Right hindlimb (tissue), 1 donor: ENCODE measurements at places on chromosomes 1 and 21.

DNA sequence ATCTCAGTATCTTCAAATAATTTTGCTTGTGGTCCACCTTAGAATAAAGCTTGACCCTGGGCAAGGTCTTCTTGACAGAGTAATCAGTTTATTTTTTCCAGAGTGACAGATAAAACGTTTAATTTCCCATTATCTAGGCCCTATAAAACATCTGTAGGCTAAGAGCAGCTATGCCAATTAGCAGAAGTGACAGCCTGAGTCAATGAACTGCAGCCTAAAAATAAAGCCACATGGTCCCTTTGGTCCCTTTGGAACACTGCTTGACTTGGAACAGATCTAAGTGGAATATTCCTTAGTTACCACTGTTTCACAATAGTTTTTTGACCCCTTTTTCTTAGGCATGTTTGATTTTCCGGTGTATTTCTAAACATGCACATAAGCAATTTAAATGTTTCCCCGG, 6.3 kb upstream of the RGS13 start:
- no peak for DNase-seq

- DNase-seq, result peak; percentile 51
Measured at GRCh38 chr1:53315456-53316423, 12.1 kb downstream of the LRP8 start.

GRCh38 chr1:94335950-94336349, 82.2 kb upstream of the ABCD3 start:
- DNase-seq, result peak; percentile 81

DNA sequence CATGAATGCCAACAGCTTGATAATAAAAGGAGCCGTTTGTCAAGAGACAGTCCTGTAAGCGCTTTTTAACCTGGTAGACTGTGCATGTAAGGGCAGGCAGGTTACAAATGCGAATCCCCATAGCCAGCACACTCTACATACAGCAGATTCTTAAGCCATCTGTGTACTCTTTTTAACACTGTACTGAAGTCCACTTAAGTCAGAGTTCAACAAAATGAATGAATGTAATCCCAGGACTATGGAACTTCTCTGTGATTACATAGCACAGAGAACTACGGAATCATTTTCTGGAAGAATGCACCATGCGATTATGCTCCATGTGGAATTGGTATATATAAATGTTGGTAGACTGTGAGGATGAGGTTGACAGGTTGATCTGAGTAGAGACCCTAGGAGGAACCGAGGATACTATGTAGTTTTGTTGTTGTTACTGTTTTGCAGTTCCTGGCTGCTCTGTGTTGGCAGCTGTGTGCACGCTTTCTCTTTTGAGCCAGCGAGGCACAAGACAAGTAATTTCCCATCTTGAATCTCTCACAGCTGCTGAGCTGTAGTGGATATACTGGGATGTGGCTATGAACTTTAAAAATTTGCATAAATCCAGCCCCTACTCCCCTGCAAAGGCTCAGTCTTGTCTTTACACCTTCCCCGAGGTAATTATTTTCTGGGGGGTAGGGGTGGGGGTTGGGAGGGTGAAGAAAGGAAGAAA, 21.9 kb downstream of the LRRC8D start:
- no peak for DNase-seq

- no peak for DNase-seq
Measured at GRCh38 chr1:36327421-36328087, 4.1 kb upstream of the EVA1B start.

DNA sequence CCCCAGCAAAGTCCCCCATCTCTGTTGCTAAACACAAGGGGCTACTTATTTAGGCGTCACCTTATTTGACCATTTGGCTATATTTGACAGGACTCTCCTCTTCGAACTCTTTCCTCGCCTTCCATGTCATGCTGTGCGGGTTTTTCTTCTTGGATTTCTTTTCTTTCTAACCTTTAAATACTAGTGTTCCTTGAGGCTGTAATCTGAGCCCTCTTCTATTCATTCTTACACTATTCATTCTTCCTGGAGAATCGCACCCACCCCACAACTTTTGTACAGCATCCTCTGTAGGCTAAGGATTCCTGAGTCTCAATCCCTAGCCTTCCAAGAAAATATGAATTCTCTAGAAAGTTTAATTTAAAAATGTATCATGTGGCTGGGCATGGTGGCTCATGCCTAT, 61.7 kb upstream of the C1orf115 start:
- no peak for DNase-seq

DNA sequence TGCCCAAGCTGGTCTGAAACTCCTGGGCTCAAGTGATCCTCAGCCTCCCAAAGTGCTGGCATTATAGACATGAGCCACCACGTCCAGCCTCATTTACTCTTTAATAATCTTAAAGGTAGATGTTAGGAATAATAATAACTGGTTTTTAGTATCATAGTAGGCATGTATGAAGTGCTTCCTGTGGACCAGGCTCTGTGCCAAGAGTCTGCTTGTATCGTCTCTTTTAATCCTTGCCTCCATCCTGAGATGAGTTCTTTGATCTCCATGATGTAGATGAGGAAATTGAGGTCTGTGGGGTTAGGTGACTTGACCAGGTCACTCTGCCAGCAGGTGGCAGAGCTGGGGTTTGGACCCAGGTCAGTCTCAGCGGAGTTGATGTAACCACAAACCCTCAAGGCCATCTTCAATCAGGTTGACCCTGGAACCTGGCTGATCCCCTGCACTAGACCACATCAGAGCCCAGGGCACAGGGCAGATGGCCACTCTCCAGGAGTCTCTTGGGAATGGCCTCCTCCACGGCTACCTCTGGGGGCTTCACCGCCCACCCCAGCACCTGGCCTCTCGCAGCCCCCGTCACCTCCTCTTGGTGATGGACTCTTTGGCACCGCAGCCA, 11.3 kb downstream of the EFHD2 start:
- no peak for DNase-seq

DNA sequence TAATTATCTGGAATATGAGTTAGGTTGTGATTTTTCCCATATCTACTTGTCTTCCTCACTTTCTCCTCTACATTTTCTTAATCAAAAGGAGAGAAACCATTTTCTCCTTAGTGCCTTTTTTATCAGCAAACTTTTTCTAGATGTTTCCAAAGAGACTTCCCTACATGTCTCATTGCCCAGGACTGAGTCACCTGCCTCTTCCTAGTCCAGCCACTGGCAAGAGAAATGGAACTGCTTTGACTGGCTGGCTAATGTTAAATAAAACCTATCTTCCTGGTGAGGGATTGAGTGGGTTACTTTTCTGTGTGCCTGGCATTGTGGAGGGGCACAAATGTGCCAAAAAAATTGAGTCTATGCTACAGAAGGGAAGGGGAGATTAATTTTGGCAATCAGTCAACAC, 52.1 kb upstream of the CD5L start:
- DNase-seq, result no peak

DNA sequence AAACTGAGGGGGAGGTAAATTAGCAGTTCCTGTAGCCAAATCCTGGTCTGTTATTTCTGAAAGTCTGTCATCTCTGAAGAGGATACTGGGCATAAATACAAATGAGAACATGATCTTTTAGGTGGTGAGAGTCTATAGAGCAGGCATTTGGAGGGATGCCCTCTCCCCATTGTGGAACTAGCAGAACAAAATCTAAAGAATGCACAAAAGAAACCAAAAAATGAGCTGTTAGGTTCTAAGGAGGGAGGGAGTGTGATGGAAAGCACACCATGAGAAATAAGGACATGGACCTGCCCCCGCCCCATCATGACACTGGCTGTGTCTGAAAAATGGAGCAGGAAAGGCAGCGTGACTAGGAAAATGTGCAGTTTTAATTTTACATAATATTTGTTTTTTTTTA, 262.0 kb downstream of the KIF26B start:
- no peak for DNase-seq

DNA sequence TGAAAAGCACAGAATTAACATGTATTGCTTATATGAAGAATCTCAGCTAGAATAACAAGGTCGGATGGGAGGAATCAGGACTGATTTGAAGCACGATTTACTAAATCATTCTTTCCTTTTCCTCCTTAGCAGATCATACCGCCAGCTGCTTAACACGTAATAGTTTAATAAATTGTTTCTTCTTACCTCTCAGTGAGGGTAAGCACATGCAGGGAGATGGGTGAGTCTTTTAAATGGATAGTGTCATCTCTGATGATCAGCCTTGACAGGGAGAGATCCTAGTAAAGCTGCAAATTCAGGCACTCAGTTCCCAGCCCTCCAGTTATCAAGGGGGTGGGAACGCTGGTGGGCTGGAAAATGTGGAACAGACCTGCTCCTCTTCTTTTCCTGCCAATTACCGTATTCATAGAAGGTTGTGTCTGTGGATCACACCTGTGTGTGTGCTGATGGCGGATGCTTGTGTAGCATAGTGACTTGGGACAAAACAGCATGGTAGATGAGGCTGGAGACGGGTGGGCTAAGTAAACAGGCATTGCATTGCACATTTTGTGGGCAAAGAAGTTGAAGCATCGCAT, 30.7 kb downstream of the NTPCR start:
- no peak for DNase-seq

- peak; percentile 71 for DNase-seq
Measured at GRCh38 chr1:219550201-219550600, 62.7 kb downstream of the ZC3H11B start.

GRCh38 chr1:117783606-117784396, 145.6 kb downstream of the GDAP2 start:
- no peak for DNase-seq

DNA sequence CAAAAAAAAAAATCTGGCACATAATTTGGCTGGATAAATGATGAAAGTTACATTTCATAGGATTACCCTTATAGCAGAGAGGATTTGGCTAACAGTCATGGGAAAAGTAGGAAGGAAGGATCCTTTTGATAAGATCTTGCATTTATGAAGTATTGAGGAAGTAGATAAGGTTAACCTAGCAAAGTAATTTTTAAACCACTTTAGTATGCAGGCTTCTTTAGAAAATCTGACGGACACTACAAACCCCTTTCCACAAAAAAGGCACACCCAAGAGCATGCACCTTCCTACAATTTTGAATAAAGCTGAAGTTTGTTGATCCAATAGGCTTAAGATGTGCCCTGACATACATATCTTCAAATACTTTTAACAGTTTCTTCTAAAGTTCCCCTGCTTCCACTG, 275.2 kb downstream of the GRIK1 start:
- no peak for DNase-seq

- DNase-seq, result no peak
Measured at GRCh38 chr21:46182548-46183336, 1.5 kb downstream of the SPATC1L start.

DNA sequence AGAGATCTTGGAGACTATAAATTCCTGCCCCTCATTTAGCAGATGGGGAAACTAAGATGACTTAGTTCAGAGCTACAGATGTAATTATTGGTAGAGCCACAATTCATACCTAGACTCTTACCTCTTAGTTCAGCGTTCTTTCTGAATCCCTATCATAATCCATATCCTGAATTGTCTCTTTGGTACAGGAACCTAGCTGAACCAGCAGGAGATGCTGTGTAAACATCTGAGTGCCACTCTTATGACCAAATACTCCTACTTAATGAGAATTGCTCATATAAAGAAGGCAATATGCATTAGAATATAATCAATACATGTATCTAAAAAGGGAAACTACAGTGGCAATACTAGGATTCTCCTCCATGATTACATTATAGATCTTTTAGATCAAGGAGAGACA, 459.0 kb downstream of the SIPA1L2 start:
- DNase-seq, result no peak

- no peak for DNase-seq
Measured at GRCh38 chr1:59285691-59286090, 11.2 kb upstream of the FGGY start.

DNA sequence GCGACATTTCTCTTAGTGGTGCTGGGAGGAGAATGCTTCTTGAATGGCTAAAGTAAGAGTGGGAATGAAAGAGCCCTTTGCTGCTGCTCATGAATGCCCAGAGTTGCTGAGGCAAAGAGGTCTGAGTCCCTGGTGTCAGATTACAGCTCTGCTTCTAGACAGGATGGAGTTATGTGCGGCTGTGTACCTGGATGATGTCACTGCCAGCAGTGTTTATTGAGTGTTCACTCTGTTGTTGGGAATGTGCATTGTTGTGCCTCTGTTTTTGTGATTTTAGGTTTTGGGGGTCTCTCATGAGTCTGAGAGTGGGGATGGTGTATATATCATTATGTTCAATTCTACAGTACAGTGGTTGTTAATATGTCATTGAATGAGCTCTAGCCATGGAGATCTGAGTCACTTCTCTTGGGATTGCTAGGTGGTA, 2.7 kb downstream of the CDC14A start:
- DNase-seq, result no peak

DNA sequence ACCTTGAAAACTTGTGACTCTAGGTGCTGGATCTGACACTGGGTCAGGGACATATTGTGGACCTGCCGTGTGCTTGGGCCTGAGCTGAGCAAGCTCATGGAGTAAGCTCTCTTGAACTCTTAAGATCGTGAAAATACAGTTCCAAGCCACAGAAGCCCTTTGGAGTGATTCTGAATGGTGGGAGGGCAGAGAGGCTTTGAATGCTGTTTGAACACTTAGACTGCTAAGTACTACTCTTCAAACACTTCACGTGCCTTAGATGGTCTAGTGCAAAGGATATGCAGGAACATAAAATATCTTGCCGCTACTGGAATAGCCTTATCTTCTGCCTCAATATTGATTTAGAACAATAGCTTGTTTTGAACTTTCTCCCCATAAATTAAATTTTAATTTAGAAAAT, 21.6 kb downstream of the ROR1 start:
- DNase-seq, result no peak

DNA sequence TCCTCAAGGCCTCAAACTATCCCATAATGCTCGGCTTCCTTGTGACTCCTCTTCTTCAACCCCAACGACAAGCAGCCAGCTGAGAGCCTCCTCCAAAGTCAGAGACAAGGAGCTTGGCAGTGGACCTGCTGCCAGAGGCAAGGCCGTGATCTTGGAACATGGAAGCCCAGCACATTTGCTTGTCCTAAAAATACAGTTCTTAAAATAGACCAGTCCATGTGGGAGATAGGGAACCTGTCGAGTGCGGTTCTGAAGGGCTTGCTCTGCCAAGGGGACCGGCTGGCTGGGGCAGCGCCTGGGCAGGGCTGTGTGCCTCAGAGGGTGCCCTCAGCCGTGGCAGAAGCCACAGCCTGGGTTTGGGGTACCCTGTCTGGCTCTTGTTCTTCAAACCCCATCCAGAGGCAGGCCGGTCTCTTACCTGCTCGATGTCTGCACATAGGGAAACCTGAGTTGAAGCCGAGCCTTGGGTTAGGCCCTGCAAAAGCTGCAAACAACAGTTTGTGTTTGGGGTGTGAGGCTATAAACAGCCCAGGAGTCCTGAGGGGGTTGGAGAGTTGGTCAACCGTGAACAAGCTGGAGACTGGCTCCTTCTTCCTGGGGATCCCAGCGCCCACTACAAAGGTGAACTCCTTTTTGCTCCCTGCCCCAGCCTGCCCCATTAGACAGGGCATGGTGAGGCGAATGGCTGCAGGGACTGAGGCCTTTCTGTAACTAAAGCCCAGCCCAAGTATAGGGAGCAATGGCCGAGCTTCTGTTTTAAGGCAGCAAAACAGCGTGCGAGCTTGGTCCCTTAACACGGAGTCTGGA, 228.8 kb downstream of the CAMTA1 start:
- no peak for DNase-seq

GRCh38 chr21:46435786-46436227, 22.9 kb upstream of the DIP2A start:
- DNase-seq, result no peak

GRCh38 chr1:13775916-13776315, 75.9 kb downstream of the PRDM2 start:
- no peak for DNase-seq
